Epithelial cell of umbilical artery (primary cell): ENCODE measurements at places on chromosomes 4 and X. TPM values are rescaled to one million over a fixed set of nuclear protein-coding genes. Genes with fewer than 3 reads are reported as not detected.

The PNPLA4 gene
- 8.8 and 18.8 TPM in 2 replicates for total RNA-seq

The FAM53A gene
- 0.65 and 2.1 TPM in 2 replicates for total RNA-seq

The PTPN13 gene
- 4.5 and 12.5 TPM in 2 replicates for total RNA-seq

The MAD2L1 gene
- total RNA-seq = 32.2 and 33.9 TPM in 2 replicates

The ITGB1BP2 gene
- total RNA-seq = 0.32 and 2.0 TPM in 2 replicates

The ASIC5 gene
- total RNA-seq = not detected in 2 replicates
